ENCODE measurements at places on chromosomes 1 and 21.
A peak's percentile ranks its signal among the peaks of the same experiment; 100 is the strongest.

DNA sequence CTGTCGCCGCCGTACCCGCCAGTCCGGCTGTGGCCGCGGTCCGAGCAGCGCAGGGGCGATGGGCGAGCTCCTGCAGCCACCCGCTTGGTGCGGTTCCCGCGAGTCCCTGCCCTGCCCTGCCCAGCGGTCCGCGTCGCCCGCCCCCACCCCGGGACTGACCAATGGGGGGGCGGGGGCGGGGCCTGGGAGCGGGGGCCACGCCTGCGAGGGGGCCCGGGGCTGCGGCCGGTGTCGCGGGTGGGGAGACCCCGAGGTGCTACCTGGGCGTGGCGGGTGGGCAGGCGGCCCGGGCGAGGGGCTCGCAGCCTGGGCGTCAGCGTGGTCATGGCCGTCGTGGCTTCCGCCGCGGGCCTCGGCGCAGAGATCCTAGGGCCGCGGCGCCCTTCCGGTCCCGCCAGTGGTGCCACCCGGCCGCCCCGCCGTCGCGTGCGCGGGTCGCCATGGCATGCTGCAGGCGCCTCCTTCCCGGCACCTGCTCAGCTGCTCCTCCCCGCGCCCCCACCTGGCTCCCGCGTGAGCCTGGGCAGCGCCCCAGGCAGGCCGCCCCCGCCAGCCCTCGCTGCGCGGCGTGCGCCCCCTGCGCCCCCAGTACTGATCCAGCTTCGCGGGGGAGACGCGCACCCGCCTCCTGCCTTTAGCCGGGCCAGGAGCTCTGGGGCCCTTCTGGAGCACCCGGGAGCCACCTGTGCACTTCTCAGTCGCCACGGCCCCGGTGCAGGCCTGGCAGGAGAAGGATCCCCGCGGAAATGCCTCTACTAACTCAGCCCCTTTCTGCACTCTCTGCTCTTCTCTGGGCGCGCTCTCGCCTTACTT is at the start of gene BMP8B:
Gene BMP8B (minus strand): TSS at position 108 of the 813 bp plus-strand sequence. CDS start 380 bp downstream, outside the sequence.
- no peak for DNase-seq

- DNase-seq, result no peak
Observed at GRCh38 chr1:8598783-8599182, 218.7 kb downstream of the RERE start.

- DNase-seq, result no peak
Observed at GRCh38 chr1:117147856-117148588, 26.5 kb upstream of the TRIM45 start.

DNA sequence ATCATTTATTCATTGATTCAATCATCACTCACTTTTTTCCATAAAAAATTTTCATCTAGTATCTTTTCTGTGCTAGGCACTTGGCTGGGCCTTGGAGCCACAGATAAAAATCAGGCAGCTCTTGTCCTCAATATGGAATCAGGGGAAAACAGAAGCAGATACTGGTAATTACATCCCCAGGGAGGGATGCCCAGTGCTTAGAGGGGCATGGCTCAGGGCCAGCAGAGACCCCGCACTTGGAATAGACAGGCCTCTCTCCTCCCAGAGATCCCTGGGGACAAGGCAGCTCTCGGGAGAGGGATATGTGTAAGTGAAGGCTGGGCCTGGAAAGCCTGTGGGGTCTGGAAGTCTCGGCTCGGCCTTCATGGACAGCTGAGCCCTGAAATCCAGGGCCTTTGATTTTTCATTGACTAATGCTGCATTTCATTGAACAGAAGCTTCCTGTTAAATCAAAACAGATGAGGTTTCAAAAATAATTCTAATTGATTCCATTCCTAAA is 180.4 kb downstream of the FOXD2 start:
- no peak for DNase-seq

DNA sequence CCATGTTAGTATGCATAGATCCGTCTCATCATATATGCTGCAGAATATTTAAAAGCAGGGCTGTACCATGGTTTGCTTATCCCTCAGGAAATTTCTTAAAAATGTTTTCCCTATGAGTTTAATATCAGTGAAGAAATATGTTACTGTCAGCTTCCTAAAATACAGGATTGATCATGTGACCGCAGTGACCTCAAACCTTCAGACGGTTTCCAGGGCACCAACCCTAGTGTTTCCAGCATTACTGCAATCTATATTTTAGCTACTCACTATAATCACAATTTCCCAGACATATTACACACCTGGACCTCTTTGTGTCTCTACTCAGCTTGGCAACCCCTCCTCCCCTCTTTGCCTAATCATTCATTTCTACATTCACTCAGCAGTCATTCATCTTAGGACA is 7.7 kb upstream of the SDHB start:
- no peak for DNase-seq

DNA sequence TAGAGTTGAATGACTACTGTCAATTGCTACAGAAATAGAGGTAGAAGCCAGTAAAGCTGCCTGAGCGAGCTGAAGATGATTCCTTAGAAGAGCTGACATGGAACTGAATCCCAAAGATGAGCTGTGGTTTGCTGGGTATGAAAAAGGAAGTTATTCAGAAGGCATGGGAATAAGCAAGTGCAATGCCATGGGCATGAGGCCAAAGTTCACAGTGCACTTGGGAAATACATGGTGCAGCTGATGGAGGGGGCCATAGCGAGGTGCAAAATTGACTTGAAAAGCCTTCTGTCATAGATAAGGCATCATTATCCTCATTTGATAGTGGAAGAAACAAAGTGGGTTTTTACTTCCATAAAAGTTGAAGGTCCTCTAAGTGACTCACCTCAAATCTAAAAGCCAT is 88.6 kb downstream of the NEK7 start:
- DNase-seq, result no peak

- no peak for DNase-seq
Observed at GRCh38 chr1:17903386-17903785, 148.3 kb downstream of the ACTL8 start.

DNA sequence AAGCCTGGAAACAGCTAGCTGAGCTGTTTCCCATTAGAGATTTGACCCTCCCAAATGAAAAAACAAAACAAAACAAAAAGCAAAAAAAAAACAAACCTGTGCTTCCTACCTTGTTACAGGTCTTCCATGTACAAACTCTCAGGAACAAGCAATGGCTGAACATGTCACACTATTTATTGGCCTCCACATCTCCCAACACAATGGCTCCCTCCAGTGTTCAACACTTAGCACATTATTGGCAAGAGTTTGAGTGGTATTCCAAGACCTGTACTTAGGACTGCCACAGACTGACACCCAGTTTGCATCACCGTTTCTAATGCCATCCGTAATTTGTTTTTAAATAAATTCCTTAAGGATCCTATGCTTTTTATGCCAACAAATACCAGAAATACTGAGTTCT is 195.0 kb upstream of the OLFM3 start:
- DNase-seq, result no peak

DNA sequence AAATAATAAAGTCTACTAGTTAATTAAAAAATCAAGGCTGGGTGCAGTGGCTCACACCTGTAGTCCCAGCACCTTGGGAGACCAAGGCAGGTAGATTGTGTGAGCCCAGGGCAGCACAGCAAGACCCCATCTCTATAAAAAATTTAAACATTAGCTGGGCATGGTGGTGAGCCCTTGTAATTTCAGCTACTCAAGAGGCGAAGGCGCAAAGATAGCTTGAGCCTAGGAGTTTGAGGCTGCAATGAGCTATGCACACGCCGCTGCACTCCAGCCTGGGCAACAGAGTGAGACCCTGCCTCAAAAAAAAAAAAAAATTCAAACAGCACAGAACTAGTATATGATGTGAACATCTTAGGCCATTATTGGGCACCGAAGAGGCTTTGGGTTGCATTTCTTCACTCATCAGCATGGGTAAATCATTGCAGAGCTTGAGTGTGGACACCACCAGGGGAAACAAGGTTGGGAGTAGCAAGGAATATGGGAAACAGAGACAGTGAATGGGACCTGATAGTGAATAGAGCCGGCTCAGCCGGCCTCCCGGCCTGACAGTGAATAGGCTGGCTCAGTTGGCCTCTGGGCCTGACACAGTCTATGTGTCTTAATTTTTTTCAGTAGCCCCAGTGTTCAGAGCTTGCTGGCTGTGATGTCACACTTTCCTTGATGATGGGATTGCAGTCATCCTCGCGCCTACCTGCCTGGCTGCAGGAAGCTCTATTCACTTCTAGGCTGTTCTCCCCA is 89.1 kb upstream of the ERRFI1 start:
- DNase-seq, result no peak

DNA sequence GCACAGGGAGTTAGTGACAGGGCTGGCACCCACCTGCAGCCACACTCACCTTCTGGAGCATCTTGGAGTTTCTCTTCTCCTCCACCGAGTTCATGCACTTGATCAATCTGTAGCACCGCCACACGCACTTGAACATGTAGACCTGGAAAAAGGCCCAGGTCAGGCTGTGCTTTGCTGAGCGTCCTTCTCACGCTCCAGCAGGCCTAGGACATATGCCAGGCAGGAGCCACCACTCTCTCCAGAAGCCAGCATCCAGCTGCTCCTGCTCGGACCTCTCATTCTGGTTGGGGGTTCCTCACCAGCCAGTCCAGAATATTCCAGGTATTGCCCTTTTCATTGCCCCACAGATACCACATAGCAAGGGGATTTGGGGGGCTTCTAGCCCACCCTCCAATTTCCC is 11.7 kb upstream of the MATN1 start:
- DNase-seq, result no peak

GRCh38 chr1:99685516-99686180 is 39.7 kb downstream of the PALMD start:
- peak; percentile 36 for DNase-seq

- DNase-seq, result no peak
Observed at GRCh38 chr21:42226626-42227025, 7.7 kb downstream of the ABCG1 start.

DNA sequence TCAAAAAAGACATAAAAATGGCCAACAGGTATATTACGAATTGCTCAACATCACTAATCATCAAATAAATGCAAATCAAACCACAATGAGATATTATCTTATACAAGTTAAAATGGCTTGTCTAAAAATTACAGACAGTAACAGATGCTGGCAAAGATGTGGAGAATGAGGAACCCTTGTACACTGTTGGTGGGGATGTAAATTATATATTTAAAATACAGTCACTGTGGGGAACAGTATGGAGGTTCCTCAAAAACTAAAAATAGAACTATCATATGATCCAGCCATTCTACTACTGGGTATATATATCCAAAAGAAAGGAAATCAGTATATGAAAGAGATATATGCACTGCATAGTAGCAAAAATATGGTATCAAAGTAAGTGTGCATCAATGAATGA is 1037.2 kb upstream of the B3GALT2 start:
- DNase-seq, result no peak

- no peak for DNase-seq
Observed at GRCh38 chr1:12544357-12544756, 73.7 kb downstream of the DHRS3 start.

DNA sequence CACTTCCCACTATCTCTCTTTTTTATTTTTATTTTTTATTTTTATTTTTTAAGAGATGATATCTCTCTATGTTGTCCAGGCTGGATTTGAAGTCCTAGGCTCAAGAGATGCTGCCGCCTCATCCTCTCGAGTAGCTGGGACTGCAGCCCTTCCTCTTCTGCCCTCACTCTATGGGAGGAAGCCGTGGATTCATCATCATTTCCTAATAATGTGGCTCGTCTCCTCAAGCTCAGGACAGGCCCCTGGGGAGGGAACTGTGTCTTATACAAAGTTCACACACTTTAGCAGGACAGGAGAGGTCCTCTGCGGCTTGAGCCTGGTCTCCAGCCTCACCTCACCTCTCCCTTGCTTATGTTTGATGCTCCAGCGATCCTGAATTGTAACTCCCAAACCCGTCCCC is 16.5 kb upstream of the IFFO2 start:
- no peak for DNase-seq
